Adrenal gland (tissue), 19 donors: ENCODE measurements at places on chromosomes 16 and 17.

DNA sequence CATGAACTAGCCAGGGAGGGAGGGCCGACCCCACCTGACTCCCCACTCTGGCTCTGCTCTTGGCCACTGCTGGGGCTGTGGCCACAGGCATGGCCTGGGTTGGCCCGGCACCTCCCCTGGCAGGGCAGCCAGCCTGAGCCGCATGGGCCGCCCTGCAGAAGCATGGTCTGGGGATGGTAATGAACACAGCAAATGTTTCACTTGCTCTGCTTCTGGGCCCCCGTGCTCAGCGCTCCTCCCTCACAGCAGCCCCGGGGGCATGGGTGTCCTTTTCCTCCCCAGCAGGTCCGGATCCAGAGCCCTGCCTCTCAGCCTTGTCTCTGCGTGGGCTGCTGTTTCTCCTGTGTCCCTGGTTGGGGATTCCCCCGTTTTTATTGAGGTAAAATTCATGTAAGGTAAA lies 30.9 kb upstream of the KCNJ12 start:
- DNase-seq = no peak

DNA sequence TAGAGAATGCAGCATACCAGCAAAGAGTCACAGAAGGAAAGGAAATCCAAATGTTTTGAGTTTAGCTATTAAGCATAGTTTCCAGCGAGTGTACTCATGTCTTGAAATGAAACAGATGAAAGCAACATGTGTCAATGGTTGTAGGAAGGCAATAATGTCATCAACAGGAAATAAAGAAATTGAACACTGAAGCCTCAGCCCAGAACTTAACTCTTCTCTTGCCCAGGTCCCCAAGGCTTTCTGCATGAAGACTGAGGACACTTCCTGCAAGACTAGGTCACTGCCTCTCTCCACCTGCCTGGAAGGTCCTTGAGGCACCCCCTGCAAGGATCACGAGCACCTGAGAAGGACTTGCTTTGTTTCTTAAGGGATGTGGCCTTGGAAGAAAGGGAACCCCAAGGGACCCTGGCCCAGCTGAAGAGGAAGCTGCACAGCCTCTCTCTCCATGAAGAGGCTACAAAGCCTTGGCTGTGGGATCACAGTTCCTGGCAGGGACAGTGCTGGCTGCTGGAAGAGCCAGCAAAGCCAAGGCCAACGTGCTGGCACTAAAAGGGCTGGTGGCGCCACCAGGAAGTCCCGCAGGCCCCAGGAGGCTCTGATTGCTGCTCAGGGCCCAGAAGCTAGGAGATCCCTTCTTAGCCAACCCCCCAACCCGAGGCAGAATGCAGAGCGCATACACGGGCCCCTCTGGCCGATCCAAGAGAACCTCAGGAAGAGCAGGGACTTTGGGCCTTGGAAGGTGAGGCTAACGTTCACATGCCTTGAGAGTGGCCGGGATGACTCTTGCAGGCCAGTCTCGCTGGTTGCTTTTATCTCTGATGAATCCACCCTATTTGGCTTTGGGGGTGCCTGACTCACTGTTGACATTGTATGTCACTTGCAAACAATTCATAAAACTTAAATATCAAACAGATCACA lies 23.4 kb upstream of the AXIN2 start:
- DNase-seq = peak; percentile 66

GRCh38 chr17:17435323-17435722 lies 41.5 kb upstream of the MED9 start:
- DNase-seq = no peak

DNA sequence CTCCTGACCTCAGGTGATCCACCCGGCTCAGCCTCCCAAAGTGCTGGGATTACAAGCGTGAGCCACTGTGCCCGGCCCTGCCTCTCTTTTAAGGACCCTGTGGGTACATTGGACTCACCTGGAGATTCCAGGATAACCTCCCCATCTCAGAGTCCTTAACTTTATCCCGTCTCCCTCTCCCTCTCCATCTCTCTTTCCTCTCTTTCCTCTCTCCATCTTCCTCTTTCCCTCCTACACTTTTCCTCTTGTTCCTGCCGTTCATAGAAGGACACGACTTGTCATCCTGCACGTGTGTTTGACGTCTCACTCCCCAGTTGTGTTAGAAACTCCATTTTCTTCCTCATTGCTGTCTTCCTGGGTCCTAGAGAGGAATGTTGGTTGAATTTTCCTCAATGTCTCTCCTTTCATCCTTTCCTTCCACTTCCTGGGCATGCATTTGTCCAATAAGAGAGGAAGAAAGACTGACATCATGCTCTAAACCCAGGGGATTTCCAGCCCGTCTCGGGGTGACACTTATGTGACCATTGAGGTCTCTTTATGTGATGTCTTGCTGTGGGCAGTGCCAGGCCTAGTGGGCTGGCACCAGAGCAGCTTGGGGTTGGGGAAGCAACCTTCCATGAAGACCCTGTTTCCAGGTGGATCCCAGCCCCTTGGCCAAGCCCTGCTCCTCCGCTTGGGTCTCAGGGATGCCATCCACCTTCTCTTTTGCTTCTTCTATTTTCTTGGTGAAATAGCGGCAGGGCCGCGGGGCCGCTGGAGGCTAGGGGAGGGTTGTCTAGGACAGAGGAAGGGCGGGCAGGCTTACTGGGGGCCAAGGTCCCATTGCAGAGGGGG lies 39.8 kb upstream of the IRF8 start:
- DNase-seq = no peak

GRCh38 chr17:83103200-83103942 lies 24.0 kb downstream of the METRNL start:
- DNase-seq = peak; percentile 85
